ENCODE measurements at places on chromosomes 3 and 15. TPM values are rescaled to one million over a fixed set of nuclear protein-coding genes. Genes with fewer than 3 reads are reported as not detected.

Gene FEZF2
- total RNA-seq = not detected

Gene AMIGO3
- total RNA-seq = 0.29 TPM

Gene SST
- total RNA-seq = not detected

DNA sequence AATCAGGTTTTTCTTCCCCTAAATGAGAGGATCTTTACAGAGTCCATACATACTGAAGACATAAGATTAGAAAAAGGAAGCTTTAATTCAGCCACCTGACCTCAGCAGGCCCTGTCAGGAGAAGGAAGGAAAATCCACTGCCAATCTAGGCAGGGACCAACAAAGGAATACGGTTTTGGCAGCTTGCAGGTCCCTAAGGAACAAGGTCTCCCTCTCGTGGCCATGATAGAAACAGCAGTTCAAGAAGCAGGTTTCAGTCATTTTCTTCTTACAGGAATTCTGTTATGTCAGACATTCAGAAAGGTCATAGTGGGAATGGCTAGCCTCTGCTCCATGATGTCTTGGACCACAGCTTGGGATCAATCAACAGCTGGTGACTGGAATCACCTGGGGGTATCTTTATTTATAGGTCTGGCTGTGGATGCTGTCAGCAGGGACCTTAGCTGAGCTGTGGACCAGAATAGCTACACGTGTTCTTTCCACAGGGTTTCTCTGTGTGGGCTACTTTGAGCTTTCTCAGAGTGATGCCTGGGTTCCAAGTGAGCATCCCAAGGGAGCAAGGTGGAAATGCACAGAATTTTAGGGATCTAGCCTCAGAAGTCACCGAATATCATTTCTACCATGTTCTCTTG lies 9.4 kb upstream of the CMSS1 start:
- no peak for ATAC-seq
- H3K27ac ChIP-seq = no peak overlapping the region
- H3K4me3 ChIP-seq = no peak overlapping the region
- no peaks in the 10 kb centered on the region for H3K27me3 ChIP-seq
- H3K36me3 ChIP-seq = no peaks in the 10 kb centered on the region
- no peaks in the 10 kb centered on the region for H3K4me1 ChIP-seq

DNA sequence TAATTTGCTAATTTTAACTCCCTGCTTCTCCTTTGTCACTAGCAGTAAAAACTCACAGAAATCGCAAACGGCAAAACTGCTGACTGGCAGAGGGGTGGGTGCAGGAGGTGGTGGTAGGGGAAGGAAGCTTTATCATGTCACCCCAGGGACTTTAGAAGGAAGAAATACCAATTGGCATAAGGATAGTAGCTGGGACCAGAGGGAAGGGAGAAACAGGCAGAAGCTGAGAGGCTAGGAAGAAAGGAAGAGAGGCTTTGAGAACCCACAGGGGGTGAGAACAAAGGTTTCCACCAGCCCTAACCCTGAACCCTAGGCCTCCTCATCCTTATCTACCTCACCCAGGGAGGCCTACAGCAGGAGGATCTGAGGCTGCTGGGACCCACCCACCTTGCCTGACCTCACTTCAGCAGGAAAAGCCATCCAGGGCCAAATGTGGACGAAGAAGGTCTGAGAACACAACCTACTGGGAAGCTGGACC lies 10.7 kb downstream of the ITGB5 start:
- H3K4me3 ChIP-seq = no peak overlapping the region
- no peak overlapping the region for H3K27ac ChIP-seq
- H3K27me3 ChIP-seq = peaks cover 7% of the 10 kb centered on the region
- H3K36me3 ChIP-seq = no peaks in the 10 kb centered on the region
- ATAC-seq = no peak

GRCh38 chr15:41853831-41854230 lies 15.2 kb downstream of the PLA2G4B start:
- ATAC-seq = no peak
- no peak overlapping the region for H3K4me3 ChIP-seq
- no peaks in the 10 kb centered on the region for H3K27me3 ChIP-seq
- no peaks in the 10 kb centered on the region for H3K4me1 ChIP-seq
- H3K27ac ChIP-seq = no peak overlapping the region

DNA sequence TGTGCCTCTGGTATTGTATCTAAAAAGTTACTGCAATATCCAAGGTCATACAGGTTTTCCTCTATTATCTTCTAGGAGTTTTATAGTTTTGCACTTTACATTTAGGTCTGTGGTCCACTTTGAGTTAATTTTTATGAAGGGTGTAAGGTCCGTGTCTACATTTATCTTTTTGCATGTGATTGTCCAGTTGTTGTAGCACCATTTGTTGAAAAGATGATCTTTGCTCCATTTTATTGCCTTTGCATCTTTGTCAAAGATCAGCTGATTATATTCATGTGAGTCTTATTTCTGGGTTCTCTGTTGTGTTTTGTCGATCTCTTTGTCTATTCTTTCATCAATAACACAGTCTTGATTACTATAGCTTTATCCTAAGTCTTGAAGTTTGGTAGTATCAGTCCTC lies 6.7 kb downstream of the CHRNA7 start:
- H3K27ac ChIP-seq = no peak overlapping the region
- no peaks in the 10 kb centered on the region for H3K4me1 ChIP-seq
- H3K27me3 ChIP-seq = peaks cover 29% of the 10 kb centered on the region
- H3K4me3 ChIP-seq = no peak overlapping the region
- no peak for ATAC-seq

GRCh38 chr3:168312984-168313383 lies 217.3 kb upstream of the GOLIM4 start:
- H3K27ac ChIP-seq = no peak overlapping the region
- ATAC-seq = no peak
- no peaks in the 10 kb centered on the region for H3K27me3 ChIP-seq
- H3K4me1 ChIP-seq = no peaks in the 10 kb centered on the region
- no peaks in the 10 kb centered on the region for H3K36me3 ChIP-seq
- no peak overlapping the region for H3K4me3 ChIP-seq

DNA sequence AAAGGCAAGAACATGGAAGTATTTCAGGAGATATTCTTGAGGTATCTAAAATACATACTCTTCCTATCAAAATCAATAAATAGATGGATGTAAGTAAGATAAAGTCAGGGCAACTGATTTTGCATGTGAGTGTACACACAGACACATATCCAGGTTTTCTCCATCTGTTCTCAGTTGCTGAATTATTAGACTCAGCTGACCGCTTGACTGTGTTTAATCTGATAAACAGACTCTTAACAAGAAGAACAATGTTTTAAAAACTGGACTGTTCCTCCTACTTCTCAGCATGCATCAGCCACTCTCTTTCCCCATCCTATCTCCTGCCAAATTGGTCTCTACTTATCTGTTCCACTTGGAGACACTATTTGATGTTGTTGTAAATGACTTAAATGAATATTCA lies 73.5 kb downstream of the GOLGA8G start:
- H3K27ac ChIP-seq = no peak overlapping the region
- no peaks in the 10 kb centered on the region for H3K4me1 ChIP-seq
- no peak for ATAC-seq
- peaks cover 24% of the 10 kb centered on the region for H3K27me3 ChIP-seq

- no peaks in the 10 kb centered on the region for H3K4me1 ChIP-seq
- ATAC-seq = no peak
- H3K36me3 ChIP-seq = no peaks in the 10 kb centered on the region
- H3K27ac ChIP-seq = no peak overlapping the region
Observed at GRCh38 chr3:10353160-10353559, 32.2 kb upstream of the SEC13 start.

- H3K27ac ChIP-seq = no peak overlapping the region
- H3K4me3 ChIP-seq = no peak overlapping the region
- no peaks in the 10 kb centered on the region for H3K36me3 ChIP-seq
- no peak for ATAC-seq
Observed at GRCh38 chr3:126111566-126112475, 27.9 kb upstream of the SLC41A3 start.

All from activated T-helper 17 cell treated with anti-CD3 and anti-CD28 coated beads, Interleukin-2, amount 50 U/mL, for 72 hours (primary cell).